ENCODE measurements at places on chromosomes 1 and 21. TPM values are rescaled to one million over a fixed set of nuclear protein-coding genes. Genes with fewer than 3 reads are reported as not detected.

The APOBEC4 gene
- total RNA-seq: not detected

The MYOM3 gene
- not detected for total RNA-seq

The HCRTR1 gene
- not detected for total RNA-seq

The MORN1 gene
- total RNA-seq: 9.2 TPM

The TNN gene
- total RNA-seq: not detected

The SEC16B gene
- total RNA-seq: not detected

The CSF1 gene
- 125 TPM for total RNA-seq

The OR14K1 gene
- not detected for total RNA-seq

The KRTAP12-2 gene
- total RNA-seq: not detected

The GBP6 gene
- 0.30 TPM for total RNA-seq

The UTS2 gene
- not detected for total RNA-seq

The ANGPTL3 gene
- total RNA-seq: not detected

The APCS gene
- not detected for total RNA-seq

The C1orf35 gene
- 27.8 TPM for total RNA-seq

The SYPL2 gene
- not detected for total RNA-seq

The CHAF1B gene
- total RNA-seq: 21.4 TPM

The PLA2G4A gene
- total RNA-seq: not detected

The STIL gene
- 1.4 TPM for total RNA-seq

The CNTN2 gene
- not detected for total RNA-seq

The RIIAD1 gene
- total RNA-seq: not detected

The HES2 gene
- total RNA-seq: not detected

The MOB3C gene
- 12.1 TPM for total RNA-seq

The LORICRIN gene
- not detected for total RNA-seq

The CD1B gene
- not detected for total RNA-seq

The OR2L2 gene
- total RNA-seq: 0.24 TPM

The FCGR3A gene
- total RNA-seq: 1.5 TPM

The C21orf58 gene
- total RNA-seq: 9.0 TPM

The TAS1R1 gene
- total RNA-seq: not detected

The TFF2 gene
- not detected for total RNA-seq
